ENCODE measurements at places on chromosomes 2 and 18. TPM values are rescaled to one million over a fixed set of nuclear protein-coding genes. Genes with fewer than 3 reads are reported as not detected.

- no peak overlapping the region for H3K27ac ChIP-seq
- no peak overlapping the region for H3K4me3 ChIP-seq
- H3K27me3 ChIP-seq: no peaks in the 10 kb centered on the region
These were observed 247.0 kb downstream of the AGAP1 start for GRCh38 chr2:235740821-235741220.

GRCh38 chr2:191929288-191929687 lies 82.4 kb upstream of the CAVIN2 start:
- H3K27ac ChIP-seq: no peak overlapping the region
- H3K27me3 ChIP-seq: no peaks in the 10 kb centered on the region
- peaks cover 3% of the 10 kb centered on the region for H3K4me1 ChIP-seq
- DNase-seq: no peak
- no peak overlapping the region for H3K4me3 ChIP-seq

- H3K4me3 ChIP-seq: peak overlapping the region; percentile 92
- peak; percentile 85 for DNase-seq
- peak overlapping the region; percentile 77 for H3K27ac ChIP-seq
- H3K4me1 ChIP-seq: no peaks in the 10 kb centered on the region
These were observed 779 bp upstream of the TRIB2 start for GRCh38 chr2:12716032-12716281.

DNA sequence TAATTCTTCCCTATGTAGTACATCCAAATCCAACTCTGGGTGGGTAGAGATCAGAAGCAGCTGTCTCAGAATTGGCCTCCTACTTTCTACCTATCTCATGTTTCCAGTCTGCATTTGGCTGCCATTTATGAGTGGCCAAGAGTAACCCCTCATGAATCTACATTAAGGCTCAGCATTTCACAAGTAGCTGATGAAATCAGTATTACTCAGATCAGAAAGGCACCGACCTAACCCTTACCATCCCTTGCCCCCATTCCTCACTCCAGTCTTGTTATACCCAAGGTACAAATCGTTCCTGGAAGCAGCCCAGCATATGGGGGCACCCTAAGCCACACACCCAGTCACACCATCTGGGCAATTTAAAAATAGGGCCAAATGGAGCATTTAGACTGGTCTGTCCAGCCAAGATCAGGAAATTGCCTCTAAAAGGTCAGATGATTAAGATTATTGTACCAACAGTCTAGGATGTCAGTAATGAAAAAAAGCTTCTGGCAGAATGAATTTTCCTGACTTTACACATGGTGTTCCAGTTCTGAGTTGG lies 37.1 kb downstream of the CD28 start:
- no peak overlapping the region for H3K4me3 ChIP-seq
- no peak for DNase-seq
- H3K27ac ChIP-seq: no peak overlapping the region
- H3K27me3 ChIP-seq: no peaks in the 10 kb centered on the region
- no peaks in the 10 kb centered on the region for H3K36me3 ChIP-seq

Gene NBAS
- 37.0 TPM for total RNA-seq

DNA sequence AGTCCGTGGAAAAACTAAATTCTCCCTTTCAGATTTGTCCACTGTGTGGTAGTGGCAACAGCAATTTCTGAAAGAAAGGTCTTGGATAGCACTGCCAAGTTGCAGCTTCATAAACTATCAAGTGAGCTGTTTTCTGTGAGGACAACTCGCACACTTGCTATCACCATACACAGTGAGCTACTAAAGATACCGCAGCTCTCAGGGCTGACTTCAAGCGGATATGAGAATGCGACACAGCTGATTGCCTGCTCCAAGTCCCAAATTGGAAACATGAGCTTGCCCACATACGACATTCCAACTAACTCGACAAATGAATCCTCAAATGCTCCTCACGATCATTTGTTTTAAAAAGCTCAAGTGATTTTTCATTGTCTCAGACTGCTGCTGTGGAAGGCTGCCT lies 46.2 kb downstream of the E2F6 start:
- no peaks in the 10 kb centered on the region for H3K4me1 ChIP-seq
- no peaks in the 10 kb centered on the region for H3K36me3 ChIP-seq
- DNase-seq: no peak

DNA sequence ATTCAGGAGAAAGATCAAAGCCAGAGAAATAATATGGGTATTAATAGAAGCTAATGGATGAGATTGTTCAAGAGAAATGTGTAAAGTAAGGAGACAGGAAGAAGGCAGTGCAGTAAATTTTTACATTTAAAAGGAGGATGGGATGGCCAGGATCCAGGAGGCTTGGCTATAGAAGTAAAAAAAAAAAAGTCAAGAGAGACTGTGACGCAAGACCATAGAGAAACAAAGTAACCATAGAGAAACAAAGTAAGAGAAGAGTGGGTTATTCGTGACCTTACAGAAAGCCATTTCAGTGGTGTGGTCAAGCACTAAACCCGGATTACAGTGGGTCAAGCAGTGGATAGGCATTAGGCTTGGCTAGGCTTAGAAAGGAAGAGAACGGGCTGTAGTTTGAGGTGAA lies 10.5 kb upstream of the FAM171B start:
- H3K27ac ChIP-seq: no peak overlapping the region
- no peak overlapping the region for H3K4me3 ChIP-seq
- no peaks in the 10 kb centered on the region for H3K4me1 ChIP-seq
- H3K36me3 ChIP-seq: no peaks in the 10 kb centered on the region

Gene TANC1
- total RNA-seq: 58.3 TPM

DNA sequence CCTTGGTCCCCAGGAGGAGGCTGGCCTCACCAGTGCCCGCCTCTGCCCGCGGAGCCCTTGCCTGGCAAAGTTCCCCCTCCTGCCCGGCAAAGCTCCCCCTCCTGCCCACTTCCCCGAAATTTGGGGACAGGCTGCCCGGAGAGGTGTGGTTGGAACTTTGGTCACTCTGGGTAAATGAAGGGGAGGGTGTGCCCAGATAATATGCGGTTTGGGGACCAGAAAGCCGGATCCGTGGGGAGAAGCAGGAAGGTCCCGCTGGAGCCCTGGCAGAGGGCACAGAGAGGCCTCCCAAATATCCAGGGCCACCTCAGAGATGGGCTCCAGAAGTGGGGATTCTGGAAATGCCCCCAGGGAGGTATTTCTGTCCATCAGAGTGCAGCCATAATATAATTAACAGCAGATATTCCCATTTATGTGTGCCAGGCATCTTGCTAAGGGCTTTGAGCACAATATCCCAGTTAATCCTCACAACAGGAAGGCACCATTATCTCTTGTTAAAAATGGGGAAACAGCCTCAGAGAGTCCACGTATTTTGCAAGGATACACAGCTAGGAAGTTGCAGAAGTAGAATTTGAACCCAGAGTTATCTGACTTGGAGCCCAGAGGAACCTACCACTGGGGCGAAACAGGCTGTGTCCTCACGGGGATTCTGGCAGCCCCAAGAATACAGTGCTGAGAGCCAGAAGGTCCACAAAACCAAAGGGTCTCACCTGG lies 914 bp downstream of the STEAP3 start:
- no peak overlapping the region for H3K27ac ChIP-seq
- H3K4me3 ChIP-seq: peak overlapping the region; percentile 30
- no peaks in the 10 kb centered on the region for H3K27me3 ChIP-seq
- no peaks in the 10 kb centered on the region for H3K36me3 ChIP-seq
- no peaks in the 10 kb centered on the region for H3K4me1 ChIP-seq

- no peak overlapping the region for H3K4me3 ChIP-seq
- H3K27ac ChIP-seq: no peak overlapping the region
- H3K36me3 ChIP-seq: no peaks in the 10 kb centered on the region
These were observed 4.8 kb downstream of the LIPT1 start for GRCh38 chr2:99159594-99159993.

DNA sequence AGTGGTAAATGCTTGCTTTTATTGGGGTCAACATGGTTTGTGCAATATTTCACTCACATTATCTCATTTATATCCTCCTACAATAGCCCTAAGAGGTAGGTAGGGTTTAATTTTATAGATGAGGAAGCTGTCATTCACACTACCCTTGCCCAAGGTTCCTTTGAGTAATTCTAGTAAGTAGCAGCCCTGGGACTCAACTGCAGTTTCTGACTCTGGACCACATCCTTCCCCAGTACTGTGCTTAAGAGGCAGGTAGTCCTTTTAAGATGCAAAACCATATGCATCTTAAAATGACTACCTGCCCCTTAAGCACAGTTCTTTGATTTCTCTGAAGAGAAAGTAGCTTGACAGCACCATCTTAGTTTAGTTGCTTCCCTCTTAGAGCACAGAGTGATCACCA lies 15.7 kb upstream of the NT5C1B start:
- no peak overlapping the region for H3K4me3 ChIP-seq
- H3K27ac ChIP-seq: no peak overlapping the region
- no peaks in the 10 kb centered on the region for H3K36me3 ChIP-seq
- no peak for DNase-seq
- H3K27me3 ChIP-seq: no peaks in the 10 kb centered on the region
- peaks cover 1% of the 10 kb centered on the region for H3K4me1 ChIP-seq

Gene ERBB4
- total RNA-seq: 42.0 TPM

Gene NEB
- total RNA-seq: 1.6 TPM

- no peak for DNase-seq
- no peak overlapping the region for H3K4me3 ChIP-seq
- H3K27me3 ChIP-seq: no peaks in the 10 kb centered on the region
These were observed 25.8 kb downstream of the CASP10 start for GRCh38 chr2:201208563-201209252.

Gene DSC1
- total RNA-seq: not detected

GRCh38 chr2:214593727-214594126 lies 182.9 kb downstream of the VWC2L start:
- no peaks in the 10 kb centered on the region for H3K27me3 ChIP-seq
- H3K36me3 ChIP-seq: no peaks in the 10 kb centered on the region
- H3K4me1 ChIP-seq: no peaks in the 10 kb centered on the region
- no peak for DNase-seq
- no peak overlapping the region for H3K4me3 ChIP-seq
- peak overlapping the region; percentile 36 for H3K27ac ChIP-seq

DNA sequence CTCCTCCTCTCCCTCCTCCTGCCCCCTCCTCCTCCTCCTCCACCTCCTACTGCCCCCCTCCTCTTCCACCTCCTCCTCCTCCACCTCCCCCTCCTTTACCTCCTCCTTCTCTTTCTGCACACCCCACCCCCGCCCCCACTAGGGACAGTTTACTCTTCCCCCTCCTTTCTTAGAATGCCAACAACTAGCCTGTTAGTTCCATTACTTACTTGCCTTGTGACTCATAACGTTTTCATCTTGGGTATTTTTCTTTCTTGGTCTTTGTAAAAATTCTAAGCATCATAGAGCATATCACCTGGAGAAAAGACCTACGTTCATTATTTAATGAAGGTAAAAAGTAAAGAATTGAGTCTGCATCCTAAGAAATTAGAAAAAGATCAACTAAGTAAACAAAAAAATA lies 165.3 kb downstream of the NEDD4L start:
- no peak for DNase-seq
- no peak overlapping the region for H3K4me3 ChIP-seq
- no peaks in the 10 kb centered on the region for H3K27me3 ChIP-seq
- H3K36me3 ChIP-seq: no peaks in the 10 kb centered on the region

Measured in aorta (tissue), 5 donors.